Lower leg skin (tissue), 4 donors: ENCODE measurements at places on chromosomes 1 and 21. TPM values are rescaled to one million over a fixed set of nuclear protein-coding genes. Genes with fewer than 3 reads are reported as not detected.
A peak's percentile ranks its signal among the peaks of the same experiment; 100 is the strongest.

Gene ITLN2
- not detected for total RNA-seq

Gene TMPRSS15
- not detected for total RNA-seq

GRCh38 chr1:234509457-234510328 lies 30.7 kb upstream of the TARBP1 start:
- no peak for DNase-seq

- DNase-seq: no peak
Measured at GRCh38 chr1:183699616-183700160, 46.6 kb upstream of the APOBEC4 start.

Gene PODN
- total RNA-seq: 16.3 TPM

- DNase-seq: peak; percentile 81
Measured at GRCh38 chr1:65165269-65165993, 17.4 kb downstream of the AK4 start.

DNA sequence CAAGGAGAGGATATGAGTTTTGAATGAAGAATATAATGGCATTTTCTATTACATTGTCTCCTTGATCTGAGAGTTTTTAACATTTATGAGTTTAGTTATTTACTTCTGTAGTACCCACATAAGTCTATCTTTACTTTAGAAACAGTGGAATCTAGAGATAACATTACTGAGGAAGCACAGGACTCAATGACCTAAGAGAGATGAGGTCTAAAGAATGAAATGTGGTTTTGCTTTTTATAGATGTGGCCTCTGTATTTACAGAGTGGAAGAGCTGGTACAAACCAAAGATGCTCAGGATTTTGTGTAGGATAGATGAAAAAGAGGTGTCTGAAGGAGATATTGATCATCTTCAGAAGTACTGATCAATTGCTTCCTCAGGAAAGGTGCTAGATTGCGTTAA lies 177.3 kb downstream of the KCTD3 start:
- no peak for DNase-seq

DNA sequence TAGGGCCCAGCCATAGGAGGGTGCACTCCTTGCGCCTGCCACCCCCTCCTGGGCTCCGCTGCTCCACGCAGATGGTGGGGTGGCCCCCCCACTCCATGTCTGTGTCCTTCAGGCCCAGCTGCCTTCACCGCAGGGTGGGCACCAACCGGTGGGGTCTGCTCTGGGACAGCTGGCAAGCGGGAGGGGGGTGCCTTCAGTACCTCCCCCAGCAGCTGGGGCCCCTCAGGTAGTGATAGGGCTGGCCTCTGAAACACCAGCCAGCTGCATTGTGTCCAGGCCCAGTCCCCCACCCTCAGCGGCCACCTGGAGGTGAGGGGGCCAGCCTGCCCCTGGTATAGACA lies 360 bp downstream of the GJC2 start:
- peak; percentile 86 for DNase-seq
